ENCODE measurements at places on chromosomes 3 and 15. TPM values are rescaled to one million over a fixed set of nuclear protein-coding genes. Genes with fewer than 3 reads are reported as not detected.

Gene PRSS50
- not detected for total RNA-seq

Gene PCOLCE2
- total RNA-seq, result 22.7 TPM

Gene CPNE9
- total RNA-seq, result not detected

Gene FGF7
- total RNA-seq, result 0.02 TPM

Gene GREM1
- total RNA-seq, result not detected

Gene FHIT
- total RNA-seq, result not detected

Gene KCNMB3
- 0.23 TPM for total RNA-seq

Gene C3orf20
- total RNA-seq, result not detected

Gene TRIP4
- total RNA-seq, result 5.4 TPM

Gene DLL4
- total RNA-seq, result 0.31 TPM

Gene TTLL13
- not detected for total RNA-seq

Gene SPESP1
- not detected for total RNA-seq

Gene EXD1
- not detected for total RNA-seq

Gene AADACL2
- not detected for total RNA-seq

DNA sequence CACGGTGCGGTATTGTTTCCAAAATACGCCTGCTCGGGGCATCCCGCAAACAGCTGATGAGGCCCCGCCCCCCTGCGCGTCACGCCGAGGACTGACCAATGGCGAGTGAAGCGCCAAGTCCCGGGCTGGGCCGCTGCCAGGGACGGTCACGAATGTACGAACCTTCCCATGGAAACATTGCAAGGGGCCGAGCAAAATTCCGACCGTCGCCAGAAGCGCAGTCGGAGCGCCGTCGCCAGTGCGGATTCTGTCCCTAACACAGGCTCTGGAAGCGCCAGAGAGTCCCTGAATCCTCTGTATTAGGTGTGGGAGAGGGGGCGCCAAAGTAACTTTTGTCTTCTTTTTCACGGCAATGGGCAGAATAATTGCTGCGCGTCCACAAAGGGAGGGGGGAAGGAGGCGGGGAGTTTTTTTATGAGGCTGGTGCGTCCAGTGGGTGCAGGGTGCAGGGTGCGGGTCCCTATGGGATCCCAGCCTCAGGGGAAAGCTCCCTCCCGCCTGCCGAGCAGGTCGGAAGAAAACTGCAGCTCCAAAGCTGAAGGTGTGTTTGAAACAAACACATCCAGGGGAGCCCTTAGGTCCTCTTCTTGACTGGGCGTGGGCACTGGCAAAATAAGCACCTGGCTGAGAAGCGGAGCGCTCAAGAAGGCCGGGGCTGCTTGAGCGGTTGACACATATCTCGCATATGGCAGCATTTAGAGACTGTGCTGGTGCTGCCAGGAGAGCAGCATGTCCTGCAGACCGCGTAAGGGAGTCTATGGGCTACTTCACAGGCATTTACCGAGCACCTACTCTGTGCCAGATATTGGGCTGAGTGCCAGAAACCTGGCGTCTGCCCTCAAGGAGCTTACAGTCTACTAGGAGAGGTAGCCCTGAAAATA is at the start of gene BMF:
Gene BMF (minus strand): TSS at position 25 of the 881 bp plus-strand sequence. CDS start 2,793 bp downstream, outside the sequence.
- peak; percentile 97 for DNase-seq

DNA sequence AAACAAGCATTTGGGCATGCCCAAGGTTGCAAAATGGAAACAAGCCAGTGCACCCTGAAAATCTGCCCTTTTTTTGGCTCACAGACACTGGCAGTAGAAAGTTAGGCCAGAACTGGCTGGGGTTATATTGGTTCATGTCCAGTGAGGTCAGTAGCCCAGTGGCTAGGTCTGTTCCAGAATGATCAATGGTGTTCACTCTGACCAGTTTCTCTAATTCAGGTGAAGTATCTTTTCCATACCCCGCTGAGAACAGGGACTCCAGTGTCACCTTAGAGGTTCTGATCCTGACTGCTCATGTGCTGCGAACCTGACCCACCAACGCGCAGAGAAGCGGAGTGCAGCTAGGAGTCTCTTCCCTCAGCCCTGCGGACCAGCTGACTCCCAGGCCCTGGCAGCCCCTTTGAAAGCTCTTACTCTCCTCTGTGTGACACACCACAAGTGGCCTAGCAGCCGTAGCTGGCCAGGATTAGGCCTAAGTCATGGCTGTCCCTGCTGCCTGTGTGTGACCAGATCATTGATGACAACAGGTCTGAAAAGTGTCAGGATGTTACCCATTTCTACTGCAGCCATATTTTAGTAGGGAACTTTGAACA is 123.5 kb downstream of the GHSR start:
- no peak for DNase-seq

- DNase-seq, result no peak
Observed at GRCh38 chr3:35448681-35449080, 190.6 kb upstream of the ARPP21 start.

GRCh38 chr3:63228677-63229076 is 49.4 kb upstream of the SYNPR start:
- peak; percentile 47 for DNase-seq

- DNase-seq, result peak; percentile 93
Observed at GRCh38 chr3:195154793-195155535, 116.0 kb downstream of the XXYLT1 start.

GRCh38 chr15:74242441-74243185 is 6.5 kb downstream of the CCDC33 start:
- DNase-seq, result peak; percentile 50

DNA sequence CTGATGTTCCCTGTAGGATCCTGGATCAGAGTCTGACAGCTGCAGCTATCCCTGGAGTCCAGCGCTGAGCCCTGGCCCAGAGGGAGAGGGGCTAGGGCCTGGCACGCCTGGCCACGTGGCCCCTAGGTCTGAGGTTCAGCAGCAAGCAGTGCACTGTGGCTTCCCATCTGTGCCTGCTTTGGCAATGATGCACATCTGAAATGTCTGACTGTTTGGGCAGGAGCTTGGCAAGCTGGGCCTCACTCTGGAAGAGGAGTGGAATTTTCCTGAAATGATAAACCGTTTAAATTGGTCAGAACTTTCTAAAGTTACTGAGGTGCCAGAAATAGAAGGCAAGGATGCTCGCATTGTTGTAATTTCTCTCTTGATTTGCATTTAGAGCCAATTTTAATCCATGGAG is 48.8 kb upstream of the MRPS22 start:
- DNase-seq, result no peak

GRCh38 chr3:102037209-102037608 is 187.9 kb downstream of the NFKBIZ start:
- no peak for DNase-seq

GRCh38 chr3:9201266-9201665 is 48.2 kb downstream of the SRGAP3 start:
- DNase-seq, result no peak

- DNase-seq, result no peak
Observed at GRCh38 chr3:159904455-159904854, 84.2 kb upstream of the IL12A start.

DNA sequence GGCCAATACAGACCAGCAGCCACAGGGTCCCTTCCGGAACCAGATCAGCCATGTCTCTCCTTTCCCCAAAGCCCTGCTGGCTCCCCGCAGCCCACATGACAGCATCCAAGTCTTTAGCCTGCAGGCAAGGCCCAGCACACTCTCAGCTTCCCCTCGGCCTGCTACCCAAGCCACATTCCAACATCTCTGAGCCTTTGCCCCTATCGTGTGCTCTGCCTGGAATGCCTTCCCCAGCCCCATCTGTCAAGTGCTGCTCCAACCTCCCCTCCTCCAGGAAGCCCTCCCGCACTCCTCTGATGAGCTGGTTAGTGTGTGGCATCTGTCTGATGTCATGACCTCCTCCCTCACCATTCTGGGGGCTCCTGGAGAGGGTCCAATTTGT is 8.5 kb downstream of the PLXND1 start:
- DNase-seq, result no peak

DNA sequence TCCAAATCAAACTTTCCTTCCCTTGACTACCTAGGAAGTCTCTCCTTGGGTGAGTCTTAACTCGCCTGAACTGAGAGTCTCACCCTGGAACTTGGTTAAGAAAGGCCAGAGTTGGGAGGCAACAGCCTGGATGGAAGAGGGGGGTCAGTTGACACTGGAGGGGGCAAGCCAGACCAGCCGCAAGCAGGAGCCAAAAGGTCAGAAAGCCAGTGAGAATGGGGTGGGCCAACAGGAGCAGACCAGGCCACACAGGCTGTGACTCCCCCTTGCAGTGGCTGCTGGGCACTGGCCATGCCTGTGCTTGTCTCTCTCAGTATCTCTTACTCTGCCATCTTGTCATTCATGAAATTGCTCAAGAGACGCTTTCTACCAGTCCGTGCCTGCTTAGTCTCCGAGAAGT is 32.9 kb downstream of the CRTC3 start:
- no peak for DNase-seq

DNA sequence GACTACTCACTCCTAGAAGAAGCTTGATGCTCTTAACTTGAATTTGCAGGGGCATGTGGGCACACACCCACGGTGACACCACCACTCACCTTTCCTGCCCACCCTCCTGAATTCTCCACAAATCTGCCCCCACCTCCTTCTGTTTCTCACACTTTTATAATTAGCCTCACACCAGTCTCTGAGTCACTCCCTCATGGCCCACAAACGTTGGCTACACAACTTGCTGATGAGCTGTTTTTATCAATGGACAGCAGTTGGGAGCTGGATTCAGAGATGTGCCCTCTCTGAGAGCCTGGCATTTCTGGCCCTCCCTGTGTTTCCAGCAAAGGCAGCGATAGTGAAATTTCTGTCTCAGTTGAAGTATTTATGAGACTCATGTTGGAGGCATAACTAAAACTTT is 1.3 kb downstream of the COLQ start:
- peak; percentile 15 for DNase-seq

- no peak for DNase-seq
Observed at GRCh38 chr3:114143817-114144216, 35.0 kb downstream of the DRD3 start.

DNA sequence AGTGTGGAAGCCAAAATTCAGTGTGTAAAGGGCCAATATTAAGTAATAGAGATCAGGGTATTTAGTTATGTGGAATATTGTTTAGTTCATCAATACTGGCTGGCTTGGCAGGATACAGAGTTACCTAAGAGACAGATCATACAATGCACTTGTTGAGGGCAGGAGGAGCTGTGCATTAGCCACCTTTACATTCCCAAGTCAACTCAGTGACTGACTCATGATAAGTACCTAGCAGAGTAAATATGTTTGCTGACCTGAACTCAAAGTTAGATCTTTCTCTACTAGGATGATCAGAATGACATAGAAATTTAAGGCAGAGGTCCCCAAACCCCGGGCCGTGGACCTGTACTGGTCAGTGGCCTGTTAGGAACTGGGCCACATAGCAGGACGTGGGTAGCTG is 3.5 kb upstream of the ABHD17C start:
- no peak for DNase-seq

GRCh38 chr3:108343491-108343890 is 47.1 kb downstream of the HHLA2 start:
- no peak for DNase-seq

- DNase-seq, result no peak
Observed at GRCh38 chr3:119292666-119293065, 1.5 kb upstream of the ARHGAP31 start.

- no peak for DNase-seq
Observed at GRCh38 chr15:66598095-66598815, 32.5 kb upstream of the LCTL start.

- DNase-seq, result no peak
Observed at GRCh38 chr3:37217098-37217849, 42.9 kb upstream of the LRRFIP2 start.

DNA sequence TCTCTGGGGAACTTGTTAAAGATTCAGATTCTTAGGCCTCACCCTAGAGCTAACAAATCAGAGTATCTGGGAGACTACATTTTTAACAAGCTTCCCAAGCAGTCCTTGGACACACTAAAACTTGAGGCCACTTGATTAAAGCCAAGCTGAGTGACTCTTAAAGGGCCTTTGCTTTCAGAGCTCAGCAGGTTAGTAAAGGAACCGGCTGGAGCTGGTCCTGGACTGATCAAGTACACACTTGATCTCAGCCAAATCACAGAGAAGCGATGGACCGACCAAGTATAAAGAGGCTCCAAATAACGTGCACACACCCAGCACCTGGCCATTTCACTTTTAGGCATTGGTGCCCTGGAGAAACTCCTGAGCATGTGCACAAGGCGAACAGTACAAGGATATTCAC is 12.9 kb upstream of the TM6SF1 start:
- no peak for DNase-seq

DNA sequence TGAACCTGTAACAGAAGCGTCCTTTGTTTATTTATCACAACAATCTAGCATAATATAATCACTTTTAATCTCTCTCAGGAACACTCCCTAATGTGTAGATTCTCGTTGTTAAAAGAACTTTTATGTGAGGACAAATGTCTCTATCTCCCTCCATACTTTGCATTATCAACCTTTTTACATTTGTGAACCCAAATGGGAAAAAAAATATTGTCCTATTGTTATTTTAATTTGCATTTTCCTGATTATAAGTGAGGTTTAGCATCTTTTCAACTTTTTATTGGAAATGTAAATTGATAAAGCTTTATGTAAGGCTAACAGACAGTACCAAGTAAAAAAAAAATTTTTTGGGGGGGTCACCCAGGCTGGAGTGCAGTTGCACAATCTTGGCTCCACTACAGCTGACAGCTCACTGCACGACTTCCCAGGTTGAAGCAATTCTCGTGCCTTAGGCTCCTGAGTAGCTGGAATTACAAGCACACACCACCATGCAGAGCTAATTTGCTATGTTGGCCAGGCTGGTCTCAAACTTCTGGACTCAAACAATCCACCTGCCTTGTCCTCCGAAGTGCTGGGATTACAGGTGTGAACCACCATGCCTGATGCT is 33.0 kb upstream of the DENND4A start:
- no peak for DNase-seq

- no peak for DNase-seq
Observed at GRCh38 chr3:148937467-148938255, 53.7 kb upstream of the GYG1 start.

- no peak for DNase-seq
Observed at GRCh38 chr3:144167634-144168033, 196.0 kb downstream of the DIPK2A start.

DNA sequence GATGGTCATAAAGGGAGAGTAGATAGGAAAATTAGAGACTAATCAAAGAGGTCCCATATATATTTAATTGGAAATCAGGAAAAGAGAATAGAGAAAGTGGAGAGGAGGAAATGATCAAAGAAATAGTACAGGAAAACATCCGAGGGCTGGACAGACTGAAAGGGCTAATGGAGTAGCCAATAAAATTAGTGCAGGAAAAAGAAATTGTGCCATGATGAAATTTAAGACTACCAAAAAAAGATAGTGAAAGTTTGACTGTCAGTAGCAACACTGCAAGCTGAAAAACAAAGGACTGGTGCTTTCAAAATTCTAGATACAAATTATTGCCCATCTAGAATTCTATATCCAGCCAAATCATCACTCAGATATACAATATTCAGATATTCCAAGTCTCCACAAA is 36.3 kb downstream of the SLC27A2 start:
- DNase-seq, result no peak

Data from HT1080 (cell line).